ENCODE measurements at places on chromosomes 7 and 10.

- DNase-seq: no peak
Measured at GRCh38 chr7:24716480-24717246, 40.6 kb downstream of the GSDME start.

- no peak for DNase-seq
Measured at GRCh38 chr10:78568620-78569019, 500.1 kb upstream of the ZMIZ1 start.

DNA sequence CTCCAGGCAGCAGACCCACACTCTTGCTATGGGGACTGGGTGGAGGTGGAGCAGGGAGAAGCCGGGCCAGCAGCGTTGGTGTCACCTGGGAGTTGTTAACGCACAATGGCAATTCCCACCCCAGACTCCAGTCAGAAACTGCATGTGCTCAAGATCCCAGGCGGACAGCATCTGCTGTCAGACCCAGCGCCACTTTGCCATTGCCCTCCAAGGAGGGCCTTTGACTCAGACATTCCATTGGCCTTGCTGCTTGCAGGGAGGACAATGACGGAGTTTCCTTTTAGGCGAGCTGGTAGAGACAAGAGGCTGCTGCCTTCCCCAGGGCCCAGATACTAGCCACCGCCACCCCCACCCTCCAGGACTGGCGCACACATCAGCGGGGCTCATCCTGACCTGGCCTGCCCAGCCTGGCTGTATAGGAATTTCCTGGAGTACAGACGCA lies 34.5 kb downstream of the ZNF775 start:
- no peak for DNase-seq

GRCh38 chr7:43071604-43072003 lies 40.8 kb upstream of the HECW1 start:
- DNase-seq: peak; percentile 75

DNA sequence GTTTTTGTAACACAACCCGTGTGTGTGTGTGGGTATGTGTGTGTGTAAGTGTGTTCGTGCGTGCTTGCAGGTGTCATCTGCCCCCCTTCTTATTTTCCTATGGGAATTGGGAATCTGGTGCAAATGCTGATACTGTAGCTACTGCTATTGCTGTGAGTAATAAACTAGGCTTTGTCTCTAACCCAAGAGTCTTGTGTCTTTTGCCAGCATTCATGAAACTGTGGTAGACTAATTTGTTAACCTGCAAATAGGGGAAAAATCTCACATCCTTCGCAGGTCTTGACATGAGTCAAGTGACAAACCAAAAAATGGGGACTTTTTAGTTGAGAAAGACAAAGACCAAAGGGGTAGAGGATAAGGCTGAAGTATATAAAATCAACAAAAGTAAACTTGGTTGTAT lies 57.9 kb upstream of the FAM133B start:
- no peak for DNase-seq

DNA sequence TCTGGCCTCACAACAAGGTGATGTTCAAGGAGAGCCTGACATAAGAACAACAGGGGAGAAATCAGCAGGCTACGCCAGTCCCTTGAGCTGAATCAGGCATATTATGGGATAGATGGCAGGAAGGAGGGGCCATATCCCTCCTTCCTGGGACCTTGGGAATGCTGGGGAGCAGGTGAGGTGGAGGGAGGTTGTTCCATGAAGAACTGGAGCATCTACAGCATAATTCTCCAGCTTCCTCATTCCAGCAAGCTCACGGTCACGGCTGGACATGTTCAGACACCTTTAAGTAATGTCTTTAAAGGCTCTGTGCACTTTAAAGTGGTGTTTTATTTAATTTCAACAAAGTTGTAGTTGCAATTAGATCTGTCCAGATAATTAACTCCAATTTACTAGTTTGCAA lies 780.5 kb downstream of the TYW1 start:
- no peak for DNase-seq

DNA sequence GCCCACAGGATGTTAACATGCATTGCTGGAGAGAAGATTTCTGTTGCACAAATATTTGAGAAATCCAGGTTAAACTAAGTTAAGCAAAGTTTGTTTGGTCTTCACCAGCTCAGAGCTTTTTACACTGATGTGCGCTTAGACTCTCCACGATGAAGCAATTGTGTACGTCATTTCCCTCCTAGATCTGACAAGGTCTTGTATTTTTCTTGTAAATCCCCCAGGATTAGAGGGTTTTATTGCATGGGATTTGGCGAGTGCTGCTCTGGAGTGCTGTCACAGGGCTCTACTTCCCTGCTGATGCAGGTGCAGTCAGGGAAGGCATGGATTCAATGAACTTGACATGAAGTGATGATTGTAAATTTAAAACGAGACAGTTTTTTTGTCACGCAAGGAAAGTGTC lies 173.3 kb downstream of the PDE1C start:
- no peak for DNase-seq

- no peak for DNase-seq
Measured at GRCh38 chr7:44767134-44767911, 18.7 kb downstream of the ZMIZ2 start.

- no peak for DNase-seq
Measured at GRCh38 chr10:63205421-63205820, 72.3 kb downstream of the NRBF2 start.

DNA sequence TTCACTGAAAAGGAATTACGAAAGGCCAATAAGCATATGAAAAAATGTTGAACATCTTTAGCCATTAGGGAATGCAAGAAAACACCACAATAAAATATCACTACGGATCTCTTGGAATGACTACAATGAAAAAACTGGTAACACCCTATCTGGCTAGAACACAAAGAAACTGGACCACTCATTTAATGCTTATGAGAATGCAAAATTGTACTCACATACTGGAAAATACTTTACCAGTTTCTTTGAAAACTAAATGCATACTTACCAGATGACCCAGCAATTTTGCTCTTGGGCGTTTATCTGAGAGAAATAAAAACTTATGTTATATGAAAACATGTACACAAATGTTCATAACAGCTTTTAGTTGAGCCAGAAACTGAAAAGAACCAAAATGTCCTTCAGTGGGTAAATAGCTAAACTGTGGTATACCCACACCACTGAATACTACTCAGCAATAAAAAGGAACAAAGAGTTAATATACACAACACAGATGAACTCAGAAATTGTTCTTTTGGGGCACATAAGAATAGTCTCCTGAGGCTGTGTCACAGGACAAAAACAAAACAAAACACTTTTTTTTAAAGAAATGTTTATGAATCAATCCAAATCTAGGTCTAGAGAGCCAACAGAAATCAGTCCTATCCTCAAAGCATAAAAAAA lies 23.5 kb downstream of the CNOT4 start:
- DNase-seq: no peak

- DNase-seq: peak; percentile 93
Measured at GRCh38 chr7:65037740-65038688, 31.5 kb upstream of the ERV3-1 start.

DNA sequence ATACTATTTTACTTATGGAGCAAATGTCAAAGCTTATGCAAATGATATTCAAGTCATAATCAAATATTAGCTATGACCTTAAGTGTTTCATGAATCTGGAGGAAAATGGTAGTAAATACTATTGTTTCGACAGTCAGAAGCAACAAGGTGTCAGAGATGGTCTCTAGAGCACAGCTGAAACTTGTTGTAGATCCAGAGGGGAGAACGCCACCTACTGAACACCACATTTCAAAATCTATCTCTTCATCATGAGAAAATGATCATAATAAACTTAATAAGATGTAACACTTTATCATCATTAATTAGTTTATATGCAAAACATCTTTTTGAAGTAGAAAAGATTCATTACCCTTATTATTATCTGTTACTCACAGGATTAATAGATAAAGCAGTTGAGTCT lies 418.7 kb downstream of the GATA3 start:
- DNase-seq: no peak

GRCh38 chr10:132319853-132320653 lies 11.9 kb upstream of the LRRC27 start:
- no peak for DNase-seq

DNA sequence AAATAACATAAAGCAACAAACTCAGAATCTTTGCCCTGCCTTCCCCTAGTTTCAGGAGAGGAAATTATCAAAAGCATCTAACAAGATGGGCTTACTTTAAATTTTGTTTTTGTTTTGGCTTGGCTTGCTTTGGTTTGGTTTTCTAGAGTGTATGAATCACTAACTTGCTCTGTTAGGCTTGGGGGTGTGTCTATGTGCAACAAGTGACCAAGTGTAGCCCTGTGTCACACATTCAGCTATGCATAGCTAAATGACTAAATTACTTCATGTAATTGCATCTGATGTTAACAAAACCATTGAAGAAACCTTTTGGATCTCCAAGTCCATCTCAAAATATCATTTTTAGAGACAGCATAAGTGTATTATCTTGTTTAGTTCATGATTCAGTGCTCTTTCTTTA lies 251.0 kb downstream of the TFEC start:
- DNase-seq: no peak

- no peak for DNase-seq
Measured at GRCh38 chr10:117399341-117400196, 24.3 kb upstream of the PDZD8 start.

- no peak for DNase-seq
Measured at GRCh38 chr10:122115874-122116273, 126.9 kb downstream of the TACC2 start.

- DNase-seq: no peak
Measured at GRCh38 chr7:22920672-22921071, 93.3 kb downstream of the HYCC1 start.

DNA sequence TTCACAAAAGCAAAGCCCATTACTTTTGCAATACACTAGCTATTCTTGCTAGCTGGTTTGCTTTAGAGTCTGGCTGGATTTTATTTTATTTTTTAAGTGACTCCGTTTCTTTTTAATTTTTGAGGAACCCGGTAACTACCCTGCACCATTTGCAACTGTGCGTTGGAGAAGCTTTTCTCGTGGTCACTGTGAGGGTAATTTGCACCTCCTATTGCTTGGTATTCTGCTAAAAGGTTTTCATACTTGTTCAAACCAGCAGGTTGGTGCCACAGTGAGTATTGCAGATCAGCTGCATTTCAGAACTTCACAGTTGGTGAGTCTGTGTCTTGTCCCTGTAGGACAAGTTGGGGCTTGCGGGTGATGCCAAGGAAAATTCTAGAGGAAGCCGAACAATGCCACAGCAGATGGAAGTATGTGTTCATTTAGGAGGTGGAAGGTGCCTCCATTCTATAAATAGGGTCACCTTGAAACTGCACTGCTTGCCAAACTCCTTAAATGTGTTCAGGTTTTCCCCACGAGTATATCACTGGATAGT lies 3.9 kb upstream of the NMT2 start:
- no peak for DNase-seq

GRCh38 chr7:15463801-15464666 lies 97.8 kb downstream of the AGMO start:
- no peak for DNase-seq

- DNase-seq: no peak
Measured at GRCh38 chr10:48910548-48910947, 29.1 kb downstream of the LRRC18 start.

DNA sequence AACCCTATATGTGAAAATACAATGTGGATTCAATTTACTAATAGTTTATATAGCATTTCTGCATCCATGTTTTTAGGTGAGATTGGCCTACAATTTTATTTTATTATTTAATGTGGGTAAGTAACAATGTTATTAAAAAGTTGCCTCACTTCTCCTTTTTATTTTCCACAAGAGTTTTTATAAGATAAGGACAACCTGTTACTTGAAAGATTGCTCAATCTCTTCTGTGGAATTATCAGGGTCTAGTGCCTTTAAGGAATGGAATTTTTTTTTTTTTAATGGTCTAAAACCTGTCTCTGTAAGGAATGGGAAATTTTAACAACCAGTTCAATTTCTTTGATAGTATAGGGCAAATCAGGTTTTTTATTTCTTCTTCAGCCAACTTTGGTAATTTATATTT lies 53.9 kb upstream of the RAB18 start:
- DNase-seq: no peak

- no peak for DNase-seq
Measured at GRCh38 chr10:33214174-33214573, 120.3 kb downstream of the NRP1 start.

DNA sequence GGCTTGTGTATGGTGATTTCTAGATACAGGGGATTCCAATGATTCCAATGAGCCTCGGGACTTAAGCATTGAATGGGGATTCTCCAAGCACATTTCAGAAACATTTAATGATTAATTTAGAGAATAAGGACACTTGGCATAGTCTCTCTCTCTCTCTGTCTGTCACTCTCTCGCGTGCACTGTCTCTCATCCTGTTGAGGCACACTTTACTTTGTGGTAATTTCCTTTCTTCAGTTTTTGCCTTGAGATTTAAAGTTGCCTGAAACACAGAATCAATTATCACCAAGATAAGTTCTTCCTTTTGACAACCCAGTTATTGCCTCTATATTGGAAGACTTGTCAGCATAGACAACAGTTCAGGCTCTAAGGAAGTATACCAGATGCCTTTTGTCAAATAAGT lies 131.6 kb downstream of the ARID5B start:
- DNase-seq: no peak

DNA sequence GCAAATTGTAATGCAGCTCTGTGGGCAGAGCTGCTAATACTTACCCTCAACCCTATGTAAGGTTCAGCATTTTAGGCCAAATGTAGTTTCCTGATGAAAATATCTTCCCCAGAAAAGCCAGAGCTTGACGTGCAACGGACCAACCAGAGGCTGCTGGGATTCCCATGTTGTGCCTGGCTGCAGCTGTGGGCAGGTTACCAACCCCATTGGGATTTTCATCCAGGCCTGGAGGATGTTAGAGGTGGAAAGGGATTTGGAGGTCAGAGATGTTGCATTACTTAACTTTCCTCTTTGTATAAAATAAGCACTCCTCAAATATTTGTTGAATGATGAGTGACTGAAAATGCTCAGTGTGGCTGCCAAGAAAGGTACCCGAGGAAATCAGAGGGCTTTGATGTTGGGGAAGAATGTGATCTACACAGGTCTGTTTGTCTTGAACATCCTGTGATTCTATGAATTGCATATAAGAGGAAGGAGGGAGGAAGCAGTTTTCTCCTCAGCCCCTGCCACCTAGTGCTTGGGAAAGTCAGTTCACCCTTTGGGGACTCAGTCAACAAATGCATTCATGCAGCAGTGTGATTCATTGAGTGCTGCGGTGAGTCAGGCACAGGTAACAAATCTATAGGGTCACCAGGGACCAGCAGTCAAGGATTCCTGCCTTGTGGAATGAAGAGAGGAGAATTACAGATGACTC lies 487.2 kb downstream of the RPS24 start:
- no peak for DNase-seq

DNA sequence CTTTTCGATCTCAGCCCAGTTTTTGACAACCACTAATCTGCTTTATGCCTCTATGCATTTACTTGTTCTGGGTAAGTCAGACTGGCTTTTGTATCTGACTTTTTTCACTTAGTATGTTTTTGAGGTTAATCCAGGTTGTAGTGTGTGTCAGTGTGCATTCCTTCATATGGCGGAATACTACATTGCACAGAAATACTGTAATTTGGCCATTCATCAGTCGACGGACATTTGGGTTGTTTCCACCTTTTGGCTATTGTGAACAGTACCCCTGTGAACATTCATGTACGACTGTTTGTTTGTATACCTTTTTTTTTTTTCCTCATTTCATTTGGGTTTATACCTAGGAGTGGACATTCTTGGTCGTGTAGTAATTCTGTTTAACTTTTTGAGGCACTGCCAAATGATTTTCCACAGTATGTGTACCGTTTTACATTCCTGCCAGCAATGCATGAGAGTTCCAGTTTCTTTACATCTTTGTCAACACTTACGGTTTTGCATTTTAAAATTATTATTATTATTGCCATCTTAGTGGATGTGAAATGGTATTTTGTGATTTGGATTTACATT lies 57.4 kb downstream of the MKLN1 start:
- no peak for DNase-seq

- DNase-seq: peak; percentile 69
Measured at GRCh38 chr10:93062514-93063143, 2.0 kb downstream of the CYP26C1 start.
